ENCODE measurements at places on chromosomes 1 and 21.

DNA sequence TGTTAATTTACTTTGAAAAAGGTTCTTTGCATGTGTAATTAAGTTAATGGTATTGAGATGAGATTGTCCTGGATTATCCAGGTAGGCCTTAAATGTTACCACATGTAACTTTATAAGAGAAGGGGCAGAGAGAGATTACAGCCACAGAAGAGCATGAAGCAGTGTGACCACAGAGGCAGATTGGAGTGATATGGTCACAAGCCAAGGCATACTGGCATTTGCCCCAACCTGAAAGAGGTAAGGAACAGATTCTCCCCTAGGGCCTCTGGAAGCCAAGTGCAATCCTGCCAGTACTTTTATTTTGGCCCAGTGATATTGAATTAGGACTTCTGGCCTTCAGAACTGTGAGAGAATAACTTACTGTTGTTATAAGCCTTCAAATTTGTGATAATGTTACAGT, 23.0 kb downstream of the RNF2 start:
- no peak for DNase-seq

DNA sequence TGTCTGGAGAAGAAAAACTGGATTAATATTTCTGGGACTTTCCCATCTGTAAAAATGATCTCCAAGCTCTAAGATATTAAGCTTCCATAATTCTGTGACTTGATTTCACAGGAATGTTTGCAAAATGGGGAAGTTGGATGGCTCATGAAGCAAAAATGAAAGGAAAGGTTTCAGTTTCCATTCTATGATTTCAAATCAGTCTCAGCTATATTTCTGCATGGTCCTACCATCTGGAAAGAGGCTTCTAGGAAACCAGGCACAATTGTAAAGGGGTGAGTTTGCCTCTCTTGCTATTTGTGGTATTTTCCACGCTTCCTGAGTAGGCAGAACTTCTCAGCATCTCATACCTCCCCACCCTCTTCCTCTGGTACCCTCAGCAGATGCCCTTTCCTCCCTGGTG, 22.4 kb upstream of the ACTN2 start:
- no peak for DNase-seq

DNA sequence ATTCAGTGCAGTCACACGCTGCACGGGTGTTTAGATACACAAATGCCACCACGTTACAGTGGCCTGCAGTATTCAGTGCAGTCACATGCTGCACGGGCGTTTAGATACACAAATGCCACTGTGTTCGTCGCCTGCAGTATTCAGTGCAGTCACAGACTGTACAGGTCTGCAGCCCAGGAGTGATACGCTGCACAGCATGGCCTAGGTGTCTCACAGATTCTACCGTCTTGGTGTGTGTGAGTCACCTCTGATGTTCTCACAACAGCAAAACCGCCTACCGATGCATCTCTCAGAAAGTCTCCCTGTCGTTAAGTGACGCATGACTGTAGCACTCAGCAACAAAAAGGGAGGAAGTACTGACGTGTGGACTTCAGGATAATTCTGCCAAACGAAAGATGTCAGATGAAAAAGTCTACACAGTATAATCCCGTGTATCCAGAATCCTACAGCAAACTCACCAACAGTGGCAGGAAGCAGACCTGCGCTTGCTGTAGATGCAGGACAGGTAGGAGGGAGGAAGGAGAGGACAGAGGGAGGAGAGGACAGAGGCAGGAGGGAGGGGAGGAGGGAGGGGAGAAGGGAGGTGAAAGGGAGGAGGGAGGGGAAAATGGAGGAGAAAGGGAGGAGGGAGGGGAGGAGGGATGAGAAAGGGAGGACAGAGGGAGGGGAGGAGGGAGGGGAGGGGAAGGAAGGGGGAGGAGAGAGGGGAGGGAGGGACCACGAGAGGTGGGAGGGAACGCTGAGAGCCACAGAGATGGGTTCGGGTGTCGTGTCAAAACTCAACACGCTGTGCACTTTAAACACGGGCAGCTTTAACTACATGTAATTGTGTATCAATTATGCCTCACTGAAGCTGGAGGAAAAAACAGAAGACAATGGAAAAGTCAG, 36.3 kb upstream of the PCBP3 start:
- peak; percentile 15 for DNase-seq

- no peak for DNase-seq
These were observed 311.7 kb downstream of the KCTD3 start for GRCh38 chr1:215878843-215879242.

GRCh38 chr1:10795276-10796021, 997 bp downstream of the CASZ1 start:
- no peak for DNase-seq

DNA sequence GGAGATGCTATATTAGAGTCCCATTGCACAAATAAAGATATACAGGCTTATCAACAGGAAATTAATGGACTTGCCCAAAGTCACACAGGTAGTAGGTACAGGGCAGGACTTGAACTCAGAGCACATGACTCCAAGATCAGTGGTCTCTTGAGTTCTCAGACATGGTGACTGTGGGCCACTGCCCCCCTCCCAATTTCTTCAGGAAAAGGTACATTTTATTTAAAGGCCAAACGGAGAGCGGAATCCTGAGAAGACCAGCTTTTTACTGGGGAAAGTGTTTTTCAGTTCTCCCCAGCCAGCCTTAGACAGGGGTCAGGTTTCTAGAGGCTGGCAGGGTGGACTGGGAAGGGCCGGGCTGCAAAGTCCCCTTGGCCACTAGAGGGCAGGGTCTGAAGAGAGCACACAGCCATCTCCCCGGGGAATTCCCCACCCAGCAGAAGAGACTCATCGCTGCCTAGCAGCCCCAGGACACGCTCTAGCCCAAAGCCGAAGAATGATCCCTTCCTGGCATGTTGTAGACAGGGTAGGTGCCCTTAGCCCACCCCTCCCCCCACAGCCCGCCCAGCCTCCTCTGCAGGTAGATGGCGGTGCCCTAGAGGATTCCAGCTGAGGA, 29.7 kb downstream of the ACP6 start:
- DNase-seq: peak; percentile 80

GRCh38 chr1:111204201-111204982, 3.9 kb upstream of the DENND2D start:
- no peak for DNase-seq

DNA sequence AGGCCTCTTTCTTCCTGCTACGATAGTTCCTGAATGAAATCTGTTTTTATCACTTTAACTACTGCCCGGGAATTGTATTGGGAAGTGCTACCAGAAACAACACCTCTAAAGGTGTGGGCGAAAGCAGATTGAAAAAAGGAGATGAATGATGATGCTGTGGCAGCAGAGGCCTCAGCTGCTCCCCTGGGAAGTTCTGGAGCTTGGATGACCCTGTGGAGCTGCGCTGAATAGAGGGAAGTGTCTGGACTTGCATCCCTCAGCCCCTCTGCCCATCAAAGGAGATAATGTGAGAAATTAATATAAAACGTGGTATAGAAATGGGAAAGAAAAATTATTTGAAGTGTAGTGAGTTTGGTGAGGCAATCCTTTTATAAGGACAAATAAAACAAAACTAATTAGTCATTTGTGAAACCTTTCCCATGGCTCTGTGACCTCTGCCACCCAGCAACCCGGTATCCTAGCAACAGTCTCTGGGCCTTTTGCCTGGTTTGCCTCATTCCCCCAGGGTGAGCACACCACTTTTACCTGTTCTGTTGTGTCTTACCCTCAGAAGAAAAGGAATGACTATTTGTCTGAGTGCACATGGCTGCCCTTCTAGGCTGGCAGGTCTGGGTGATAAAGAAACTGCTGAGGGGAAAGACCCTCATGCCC, 21.3 kb downstream of the OVAAL start:
- peak; percentile 30 for DNase-seq

DNA sequence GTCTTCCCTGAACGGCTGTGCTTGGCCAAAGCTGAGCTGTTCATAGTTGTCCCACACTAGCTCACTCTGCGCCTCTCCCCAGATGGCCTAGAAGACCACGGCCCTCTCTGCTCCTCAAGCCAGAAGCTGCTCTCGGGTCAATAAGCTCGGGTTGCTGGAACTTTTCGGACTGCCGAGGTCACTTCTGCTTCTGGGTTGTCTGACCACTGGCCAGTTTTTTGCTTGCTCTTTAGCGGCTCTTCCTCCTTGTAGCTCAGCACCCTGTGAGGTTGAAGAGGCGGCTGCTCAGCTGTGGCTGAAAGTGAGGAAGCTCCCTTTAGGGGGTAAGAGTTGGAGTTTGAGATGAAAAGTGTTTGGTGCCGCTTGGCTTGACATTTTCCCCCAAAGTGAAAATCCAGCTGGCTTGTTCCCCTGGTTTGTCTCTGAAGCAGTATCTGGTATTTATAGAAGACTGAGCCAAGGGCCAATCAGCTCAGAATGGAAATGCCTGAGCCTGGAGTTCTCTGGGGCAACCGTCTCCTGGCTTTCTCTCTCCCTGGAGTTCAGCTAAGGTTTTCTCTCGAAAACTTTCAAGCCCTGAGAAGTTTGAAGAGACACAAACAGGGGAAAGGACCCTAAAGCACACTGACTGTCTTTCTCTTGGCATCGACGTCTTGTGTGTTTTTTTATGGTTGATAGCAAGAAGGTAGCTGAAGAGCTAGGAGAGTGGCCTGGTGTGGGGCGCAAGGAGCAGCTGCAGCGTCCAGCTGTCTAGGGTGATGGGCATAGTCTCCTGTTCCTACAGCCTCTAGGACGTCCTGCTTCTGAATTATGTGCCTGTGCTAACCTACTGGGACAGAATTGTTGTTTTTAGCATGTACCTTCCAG, 72.0 kb downstream of the SYT6 start:
- DNase-seq: no peak

- no peak for DNase-seq
These were observed 850 bp upstream of the KHDC4 start for GRCh38 chr1:155934936-155935590.

GRCh38 chr21:43268804-43269186, 100.0 kb downstream of the CRYAA start:
- no peak for DNase-seq

DNA sequence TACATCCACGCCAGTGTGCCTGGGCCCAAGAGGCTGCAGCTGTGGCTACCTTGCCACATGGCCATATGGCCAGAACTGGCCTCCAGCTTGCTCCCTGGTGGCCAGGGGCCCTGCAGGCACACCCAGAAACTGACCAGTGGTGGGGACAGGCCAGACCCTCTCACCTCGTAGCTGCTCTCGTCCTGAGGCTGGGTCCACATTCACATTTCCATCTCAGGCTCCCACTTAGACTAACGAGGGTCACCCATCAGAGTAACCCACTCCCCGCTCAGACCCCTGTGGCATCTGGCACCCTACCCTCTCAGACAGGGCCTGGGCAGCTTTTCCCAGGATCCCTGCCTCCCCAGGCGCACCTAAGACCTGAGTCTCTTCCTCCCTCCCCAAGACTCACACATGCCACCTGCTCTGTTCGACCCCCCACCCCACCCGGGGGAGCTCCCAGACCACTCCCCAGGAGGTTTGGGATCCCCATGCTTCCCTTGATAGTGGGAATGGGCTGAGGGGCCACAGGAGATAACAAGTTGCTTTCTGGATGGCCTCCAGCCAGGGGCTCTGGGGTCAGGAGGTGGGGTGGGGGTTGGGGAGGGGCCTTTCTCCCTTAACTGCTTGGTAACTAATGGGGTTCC, 21.3 kb upstream of the RNU1-4 start:
- no peak for DNase-seq

DNA sequence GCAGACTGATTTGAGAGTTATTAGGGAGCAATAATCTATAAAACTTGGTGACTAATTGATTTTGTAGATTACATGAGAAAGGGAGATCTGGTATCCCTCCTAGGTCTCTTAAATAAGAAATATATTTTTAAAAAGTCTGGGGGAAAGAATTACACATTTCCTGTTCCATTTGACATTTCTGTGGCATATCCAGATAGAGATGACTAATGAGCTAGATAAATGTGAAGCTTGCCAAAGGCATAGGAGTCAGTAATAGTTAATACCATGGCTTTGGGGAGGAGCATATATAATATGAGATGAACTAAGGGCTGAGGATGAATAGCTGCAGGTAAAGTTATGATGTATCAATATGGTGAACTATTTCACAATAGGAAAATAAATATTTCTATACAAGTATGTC, 663.7 kb downstream of the PTPRC start:
- DNase-seq: no peak

DNA sequence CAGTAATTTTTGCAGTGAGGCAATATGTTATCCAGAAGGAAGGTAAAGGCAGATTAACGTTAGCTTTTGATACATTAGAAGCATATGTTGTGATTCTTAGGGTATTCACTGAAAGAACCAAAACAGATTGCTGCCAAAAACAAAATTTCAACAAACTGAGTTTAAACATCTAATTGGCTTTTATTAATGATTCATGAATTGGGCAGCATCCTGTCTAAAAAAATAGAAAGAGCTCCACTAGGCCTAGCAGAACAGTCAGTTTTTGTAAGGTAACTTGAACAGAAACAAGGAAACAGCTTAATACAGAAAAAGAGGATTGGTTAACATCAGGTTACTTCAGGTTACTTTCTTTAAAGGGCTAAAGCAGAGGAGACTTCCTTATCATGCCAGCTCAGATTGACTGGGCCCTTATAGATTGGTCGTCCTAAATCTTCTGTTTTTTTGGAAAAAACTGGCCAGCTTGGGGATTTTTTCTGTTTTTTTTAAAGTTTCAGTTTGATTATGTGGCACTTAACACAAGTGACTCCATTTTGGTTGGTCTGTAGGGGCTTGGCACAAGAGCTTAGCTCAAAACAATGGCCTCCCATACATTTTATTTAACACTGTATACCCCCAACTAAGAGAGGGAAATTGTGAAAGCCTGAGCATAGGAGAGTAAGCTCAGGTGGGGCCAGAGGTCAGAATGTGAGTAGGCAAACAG, 36.8 kb upstream of the GALNT2 start:
- DNase-seq: no peak

All from AG10803 (cell line).